ENCODE measurements at places on chromosomes 7 and 10.

DNA sequence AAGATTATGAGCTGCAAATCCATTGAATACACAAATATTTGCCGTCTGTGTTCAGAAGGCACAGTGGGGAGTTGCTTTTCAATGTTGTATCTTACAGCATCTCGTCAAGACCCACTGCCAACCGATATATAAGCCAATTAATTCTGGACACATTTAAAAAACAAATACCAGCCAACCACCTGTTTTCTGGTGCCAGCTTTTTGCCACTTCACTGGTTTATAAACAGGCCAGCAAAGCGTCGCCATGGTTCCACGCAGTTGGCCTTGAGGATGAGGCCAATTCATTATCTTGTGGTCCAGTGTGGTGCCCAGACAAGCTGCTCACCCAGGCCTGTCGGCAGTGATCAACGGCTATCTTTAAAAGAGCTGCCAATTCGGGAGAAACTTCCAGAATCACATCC is 321.0 kb downstream of the TCERG1L start:
- DNase-seq: no peak

DNA sequence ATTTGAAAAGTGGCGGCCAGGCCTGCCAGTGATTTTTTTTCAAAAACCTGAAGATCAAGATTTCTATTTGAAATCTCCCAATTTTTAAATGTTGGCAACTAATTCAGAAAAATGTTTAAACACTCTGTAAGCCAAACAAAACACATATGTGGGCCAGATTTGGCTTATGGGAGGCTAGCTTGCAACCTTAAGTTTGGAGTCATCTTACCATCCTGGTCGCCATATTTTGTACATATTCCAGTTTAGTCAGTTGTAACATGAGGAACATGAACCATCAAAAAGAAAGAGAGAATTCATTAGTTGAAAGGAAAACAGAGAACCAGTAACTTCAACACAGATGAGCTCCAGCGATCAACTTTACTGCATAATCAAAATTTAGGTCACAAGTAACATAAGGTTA is 115.4 kb downstream of the TMEM26 start:
- DNase-seq: no peak

GRCh38 chr7:54091322-54091721 is 450.9 kb upstream of the VSTM2A start:
- DNase-seq: no peak

- DNase-seq: no peak
Observed at GRCh38 chr10:44044549-44044948, 340.3 kb downstream of the CXCL12 start.

GRCh38 chr10:131777162-131777561 is 123.6 kb upstream of the PPP2R2D start:
- DNase-seq: no peak

GRCh38 chr10:82402906-82403401 is 528.0 kb downstream of the NRG3 start:
- DNase-seq: no peak

DNA sequence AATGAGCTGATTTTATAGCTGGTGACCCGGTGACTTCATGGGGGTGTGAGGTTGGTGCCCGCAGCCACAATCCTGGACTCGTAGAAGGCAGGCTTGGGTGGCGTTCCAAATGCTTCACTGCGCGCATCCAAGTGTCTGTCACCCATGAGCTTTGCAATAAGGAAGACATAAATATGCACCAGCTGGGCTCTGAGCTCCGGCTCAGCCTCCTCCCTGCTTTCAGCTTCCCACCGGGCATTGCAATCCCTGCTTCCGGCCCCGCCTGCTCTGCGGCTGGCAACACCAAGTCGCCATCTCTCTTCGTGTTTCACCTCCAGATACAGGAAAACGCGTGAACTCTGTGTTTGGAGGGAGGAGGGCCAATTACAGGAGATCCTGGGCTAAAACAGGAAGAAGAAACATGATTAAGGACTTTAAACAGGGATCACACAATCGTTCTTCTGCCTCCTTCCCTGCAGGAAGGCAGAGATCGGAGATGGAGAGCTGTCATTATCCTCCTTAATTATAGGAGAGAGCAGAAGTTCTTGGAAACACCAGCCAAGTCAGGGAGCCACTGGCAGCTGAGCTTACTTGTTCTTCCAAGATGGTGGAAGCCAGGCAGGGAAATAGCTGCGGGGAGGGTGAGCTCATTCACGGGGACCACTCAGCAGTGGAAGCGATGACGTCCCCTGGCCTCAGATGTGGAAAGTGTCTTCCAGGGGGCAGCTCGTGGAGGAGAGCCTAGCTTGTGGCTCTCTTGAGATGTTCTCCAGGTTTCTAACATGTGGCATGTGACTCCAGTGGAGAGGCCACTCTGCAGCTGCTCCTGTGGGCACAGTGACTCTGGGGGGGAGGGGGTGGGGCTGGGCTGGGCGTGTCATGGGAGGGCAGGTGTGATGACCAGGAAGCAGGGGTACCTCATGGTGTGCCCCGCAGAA is 134.9 kb downstream of the CAMK1D start:
- DNase-seq: no peak

GRCh38 chr10:14040787-14041631 is 289.7 kb downstream of the FRMD4A start:
- no peak for DNase-seq

DNA sequence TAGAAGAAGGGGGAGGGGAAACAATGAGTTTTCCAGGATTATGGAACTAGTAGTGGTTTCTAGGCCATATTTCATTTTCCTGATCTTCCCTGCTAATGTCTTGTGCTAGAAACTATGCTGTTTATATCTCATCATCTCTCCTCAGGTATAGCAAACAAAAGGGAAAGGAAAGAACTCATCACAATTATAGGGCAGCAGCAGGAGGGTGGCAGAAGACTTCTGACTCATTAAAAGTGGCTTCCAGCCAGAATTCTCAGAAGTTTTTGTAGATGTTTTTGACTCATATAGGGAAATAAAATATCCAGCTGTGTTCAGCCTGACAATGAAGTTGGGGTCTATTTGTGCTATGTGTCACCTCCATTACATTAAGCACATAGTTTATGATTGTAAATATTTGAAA is 6.5 kb downstream of the AHR start:
- DNase-seq: no peak

- DNase-seq: no peak
Observed at GRCh38 chr7:101536232-101536631, 92.9 kb downstream of the MYL10 start.

- DNase-seq: no peak
Observed at GRCh38 chr10:104208730-104209129, 23.4 kb downstream of the CFAP43 start.

GRCh38 chr10:78313636-78314035 is 280.0 kb downstream of the RPS24 start:
- DNase-seq: no peak

GRCh38 chr10:74705358-74705980 is 120.9 kb upstream of the KAT6B start:
- DNase-seq: no peak

DNA sequence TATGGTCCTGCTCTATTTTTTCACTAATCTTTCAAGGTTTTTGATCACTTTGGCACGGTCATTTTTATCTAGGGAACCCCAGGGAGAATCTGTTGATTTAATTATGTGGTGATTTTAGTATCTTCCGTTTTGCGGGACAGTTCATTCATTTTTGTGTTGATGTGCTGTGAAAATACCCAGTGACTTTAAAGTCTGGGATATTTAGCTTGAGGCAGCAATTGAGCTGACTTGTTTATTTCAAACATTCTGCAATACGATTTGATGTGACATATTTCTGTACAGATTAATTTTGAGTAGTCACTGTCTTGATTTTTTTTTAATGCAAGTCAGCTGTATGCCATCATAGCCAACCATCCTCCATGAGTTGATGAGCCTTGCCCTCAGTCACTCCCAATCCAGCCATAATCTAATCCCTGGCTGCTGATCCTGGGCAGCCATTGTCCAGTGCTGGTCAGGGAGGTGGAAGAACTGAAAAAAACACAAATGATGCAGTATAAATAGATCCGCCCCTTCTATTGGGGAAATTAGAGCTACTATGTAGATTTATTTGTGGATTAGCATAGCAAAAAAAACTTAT is 183.4 kb downstream of the CCSER2 start:
- DNase-seq: no peak

DNA sequence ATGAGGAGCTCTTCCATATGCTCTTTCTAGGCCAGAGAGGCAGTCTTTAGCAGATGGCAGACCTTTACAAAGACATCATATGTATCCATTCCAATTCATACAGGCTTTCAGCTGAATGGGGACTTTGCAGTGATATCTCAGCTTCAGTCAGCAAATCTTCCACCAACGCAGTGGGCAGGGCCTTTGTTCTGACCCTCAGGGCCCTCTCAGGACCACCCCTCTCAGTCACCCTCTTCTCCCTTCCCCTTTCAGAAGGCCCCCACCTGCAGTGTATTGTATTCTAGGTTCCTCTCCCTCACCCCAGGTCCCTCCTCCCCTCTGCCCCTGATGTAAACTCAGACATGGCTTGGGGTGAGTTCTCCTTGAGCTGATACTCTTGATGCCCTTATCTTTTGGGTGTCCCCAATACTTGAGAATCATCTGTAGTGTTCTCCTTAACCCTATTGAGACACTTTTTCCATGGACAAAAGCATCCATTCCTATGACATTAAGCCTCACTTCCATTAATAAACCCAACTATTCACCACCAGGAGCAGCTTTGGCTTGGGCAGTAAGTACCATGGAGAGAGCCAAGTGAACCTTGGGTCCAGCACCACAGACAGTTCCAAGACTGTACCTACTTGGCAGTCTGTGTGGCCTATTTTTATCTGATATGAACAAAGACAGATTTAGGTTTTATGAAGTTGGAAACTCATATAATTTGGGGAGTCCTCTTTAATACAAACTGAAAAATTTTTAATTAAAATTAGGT is 62.7 kb downstream of the ADCYAP1R1 start:
- DNase-seq: no peak

- no peak for DNase-seq
Observed at GRCh38 chr10:13909516-13910258, 322.9 kb downstream of the PRPF18 start.

- no peak for DNase-seq
Observed at GRCh38 chr7:22632674-22633073, 94.3 kb upstream of the IL6 start.

GRCh38 chr7:116393654-116394053 is 105.9 kb upstream of the CAV2 start:
- no peak for DNase-seq

- no peak for DNase-seq
Observed at GRCh38 chr10:124301736-124302135, 117.0 kb downstream of the OAT start.

DNA sequence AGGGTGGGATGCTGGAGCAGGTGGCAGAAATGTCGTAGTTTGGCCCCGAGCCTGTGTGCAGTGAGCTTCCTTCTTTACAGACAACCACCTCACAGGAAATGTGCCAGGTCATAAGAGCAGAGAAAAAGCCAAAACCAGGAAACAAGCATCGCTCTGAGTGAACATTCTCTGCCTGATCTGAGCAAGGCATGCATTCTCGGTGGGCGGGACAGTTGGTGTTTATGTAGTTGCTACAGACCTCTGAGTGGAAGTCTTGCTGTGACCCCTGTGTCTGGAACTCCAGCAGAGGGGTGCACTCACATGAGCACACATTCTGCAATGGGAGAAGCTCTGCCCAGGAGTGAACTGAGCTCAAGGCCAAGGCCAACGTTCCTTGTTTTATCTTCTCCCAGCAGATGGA is 230.1 kb downstream of the TCERG1L start:
- no peak for DNase-seq

DNA sequence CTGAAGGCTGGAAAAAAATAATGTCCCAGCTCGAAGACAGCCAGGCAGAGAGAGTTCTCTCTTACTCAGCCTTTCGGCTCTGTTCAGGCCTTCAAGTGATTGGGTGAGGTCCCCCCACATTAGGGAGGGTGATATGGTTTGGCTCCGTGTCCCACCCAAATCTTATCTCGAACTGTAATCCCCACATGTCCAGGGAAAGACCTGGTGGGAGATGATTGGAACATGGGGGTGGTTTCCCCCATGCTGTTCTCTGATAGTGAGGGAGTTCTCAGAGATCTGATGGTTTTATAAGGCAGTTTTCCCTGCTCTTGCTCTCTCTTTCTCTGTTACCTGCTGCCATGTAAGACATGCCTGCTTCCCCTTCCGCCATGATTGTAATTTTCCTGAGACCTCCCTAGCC is 36.6 kb upstream of the LEP start:
- DNase-seq: no peak

DNA sequence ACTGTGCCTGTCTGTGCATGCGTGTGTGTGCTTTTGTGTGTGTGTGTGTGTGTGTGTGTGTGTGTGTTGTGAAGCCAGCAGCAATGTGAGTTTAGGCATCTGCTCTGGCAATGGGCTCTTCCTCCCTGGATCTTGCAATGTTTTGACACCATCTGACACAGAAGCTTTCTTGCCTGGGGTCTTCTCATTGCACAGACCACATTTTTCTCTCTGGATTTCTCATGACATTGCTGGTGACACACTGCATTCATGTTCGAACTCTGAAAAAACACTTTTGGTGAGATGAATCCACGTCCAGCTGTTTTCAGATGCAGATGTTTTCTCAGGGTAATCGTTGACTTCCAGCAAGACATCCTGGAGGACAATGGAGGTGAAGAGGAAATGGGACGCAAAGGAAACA is 63.0 kb upstream of the FZD8 start:
- no peak for DNase-seq

DNA sequence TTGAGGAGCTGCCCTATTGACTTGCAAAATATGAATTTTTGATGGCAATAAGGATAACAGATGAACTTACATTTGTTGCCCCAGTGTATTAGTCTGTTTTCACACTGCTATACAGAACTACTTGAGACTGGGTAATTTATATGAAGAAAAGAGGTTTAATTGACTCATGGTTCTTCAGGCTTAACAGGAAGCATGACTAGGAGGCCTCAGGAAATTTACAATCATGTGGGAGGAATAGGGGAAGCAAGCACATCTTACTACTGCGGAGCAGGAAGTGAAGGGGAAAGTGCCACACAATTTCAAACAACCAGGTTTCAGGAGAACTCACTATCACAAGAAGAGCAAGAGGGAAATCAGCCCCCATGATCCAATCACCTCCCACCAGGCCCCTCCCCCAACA is 57.9 kb downstream of the ZNF22 start:
- DNase-seq: no peak

- no peak for DNase-seq
Observed at GRCh38 chr7:27205325-27206280, 5.7 kb upstream of the HOXA13 start.

GRCh38 chr7:81297317-81297716 is 378.5 kb upstream of the SEMA3C start:
- DNase-seq: no peak

DNA sequence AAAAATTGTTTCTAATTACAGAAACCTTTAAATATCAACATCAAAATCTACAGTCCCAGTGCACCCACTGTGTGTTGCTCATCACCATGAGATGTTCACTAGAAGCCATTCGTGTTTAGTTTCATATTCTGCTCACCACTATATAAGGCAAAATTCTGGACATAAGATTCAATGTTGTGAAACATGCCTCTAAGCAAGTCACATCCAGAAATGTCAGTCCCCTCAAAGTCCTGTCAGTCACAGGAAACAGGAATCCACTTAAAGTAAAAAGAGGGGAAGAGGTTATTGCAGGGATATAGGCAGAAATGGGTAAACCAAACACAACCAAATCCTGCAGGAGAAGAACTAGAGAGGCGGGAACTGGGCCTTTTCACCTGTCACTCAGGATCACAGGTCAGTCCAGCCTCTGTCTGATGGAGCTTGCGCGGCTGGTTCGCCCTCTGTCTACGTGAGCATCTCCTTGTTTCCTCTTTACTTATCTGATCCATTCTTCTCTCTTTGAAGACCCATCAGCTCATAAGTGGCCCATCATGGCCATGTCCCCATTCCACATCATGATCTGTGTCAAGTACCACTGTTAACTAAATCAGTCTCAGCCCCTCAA is 58.4 kb downstream of the MYPN start:
- no peak for DNase-seq

- no peak for DNase-seq
Observed at GRCh38 chr10:126497672-126498071, 109.4 kb upstream of the ADAM12 start.

- no peak for DNase-seq
Observed at GRCh38 chr7:128112018-128112780, 81.0 kb upstream of the LRRC4 start.
